ENCODE measurements at places on chromosomes 13 and 19.

- peak; percentile 11 for DNase-seq
Observed at GRCh38 chr13:74687442-74688182, 553.4 kb upstream of the KLF12 start.

GRCh38 chr19:16559780-16560276 is 12.4 kb downstream of the SLC35E1 start:
- DNase-seq, result no peak

GRCh38 chr13:70792121-70792520 is 683.9 kb upstream of the KLHL1 start:
- DNase-seq, result no peak

- no peak for DNase-seq
Observed at GRCh38 chr13:84430015-84430414, 547.7 kb upstream of the SLITRK1 start.

GRCh38 chr13:29994911-29995595 is 144.6 kb upstream of the UBL3 start:
- no peak for DNase-seq

GRCh38 chr19:32464279-32464678 is 58.7 kb downstream of the DPY19L3 start:
- DNase-seq, result no peak

DNA sequence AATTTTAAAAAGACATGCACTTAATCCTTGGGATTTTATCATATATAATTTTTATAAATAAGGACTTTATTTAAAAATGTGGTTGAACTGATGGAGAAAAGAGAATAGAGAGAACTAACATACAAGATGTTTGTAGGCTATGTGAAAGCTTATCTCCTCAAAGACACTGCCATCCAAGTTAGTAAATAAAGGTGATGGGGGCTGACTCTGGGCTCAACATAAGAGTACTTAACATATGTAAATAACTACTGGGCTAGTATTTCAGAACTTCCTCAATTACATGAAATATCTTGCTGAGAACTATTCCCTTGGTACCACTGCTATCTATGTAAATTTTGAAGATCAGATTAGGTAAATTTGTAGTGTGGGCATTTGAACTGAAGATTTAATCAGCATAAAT is 1017.3 kb upstream of the PCDH20 start:
- no peak for DNase-seq

- DNase-seq, result no peak
Observed at GRCh38 chr19:39342647-39343305, 555 bp downstream of the SAMD4B start.

- no peak for DNase-seq
Observed at GRCh38 chr13:44184740-44185139, 188.9 kb upstream of the SERP2 start.

All from renal cortex interstitium (tissue), 15 donors.